ENCODE measurements at places on chromosomes 2 and 18.
A peak's percentile ranks its signal among the peaks of the same experiment; 100 is the strongest.

DNA sequence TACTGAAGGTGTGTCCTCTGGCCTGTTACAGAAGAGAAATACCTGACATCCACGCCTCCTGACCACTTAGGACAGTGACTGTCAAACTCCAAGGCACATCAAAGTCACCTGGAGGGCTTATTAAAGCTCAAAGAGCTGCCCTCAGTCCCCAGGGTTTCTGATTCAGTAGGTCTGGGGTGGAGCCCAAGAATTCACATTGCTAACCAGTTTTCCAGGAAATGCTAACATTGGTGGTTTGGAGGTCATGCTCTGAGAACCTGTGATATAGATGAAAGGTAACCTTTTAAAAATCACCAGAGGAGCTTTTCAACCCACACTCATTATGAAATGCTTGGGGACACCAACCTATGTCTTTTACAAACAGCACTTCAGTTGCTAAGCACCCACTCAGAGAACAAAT, 172.3 kb downstream of the ALK start:
- no peak for DNase-seq

- peak; percentile 65 for DNase-seq
Measured at GRCh38 chr2:27809761-27810241, 38.3 kb downstream of the MRPL33 start.

DNA sequence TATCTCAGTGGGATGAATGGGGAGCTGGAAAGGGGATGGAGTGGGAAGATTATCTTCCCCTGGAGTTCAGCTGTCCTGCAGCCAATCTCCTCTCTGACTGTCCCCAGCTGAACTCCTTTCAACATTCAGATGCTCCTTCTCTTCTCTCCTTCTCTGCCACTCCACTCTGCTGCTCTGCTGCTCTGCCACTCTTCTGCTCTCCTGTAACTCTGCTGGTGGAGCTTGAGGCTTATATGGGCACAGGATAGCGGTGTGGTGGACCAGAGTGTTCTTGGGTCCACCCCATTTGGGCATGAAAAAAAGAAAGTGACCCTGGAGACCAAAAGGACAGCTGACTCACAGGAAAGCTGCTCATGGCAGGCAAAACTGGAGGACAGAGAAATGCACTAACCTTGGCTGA, 26.6 kb downstream of the FAHD2B start:
- no peak for DNase-seq

- no peak for DNase-seq
Measured at GRCh38 chr2:218223046-218223445, 6.1 kb downstream of the ARPC2 start.

DNA sequence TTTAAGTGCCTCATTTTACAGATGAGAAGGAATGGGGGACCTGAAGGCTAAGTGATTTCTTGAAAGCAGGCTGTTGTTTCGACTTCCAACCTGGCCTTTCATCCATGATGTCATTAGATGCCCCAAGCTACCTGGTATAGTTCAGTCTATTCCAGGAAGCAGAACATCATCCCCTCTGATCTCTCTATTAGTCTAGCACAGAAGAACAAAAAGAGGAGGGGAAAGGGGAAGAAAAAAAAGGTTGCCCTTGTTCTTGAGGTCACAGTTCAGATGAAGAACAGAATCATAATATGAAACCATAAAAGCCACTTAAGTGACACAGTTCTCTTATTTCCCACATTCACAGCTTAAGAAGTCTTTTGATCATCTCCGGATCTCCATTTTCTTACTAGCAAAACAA, 386.2 kb upstream of the HNRNPA3 start:
- no peak for DNase-seq

- peak; percentile 20 for DNase-seq
Measured at GRCh38 chr2:187964746-187965145, 326.9 kb upstream of the GULP1 start.

- peak; percentile 45 for DNase-seq
Measured at GRCh38 chr2:55550368-55551102, 31.0 kb downstream of the CFAP36 start.

GRCh38 chr18:41009926-41010325, 945.1 kb upstream of the PIK3C3 start:
- no peak for DNase-seq

GRCh38 chr2:10397297-10397875, 50.7 kb downstream of the ODC1 start:
- no peak for DNase-seq

DNA sequence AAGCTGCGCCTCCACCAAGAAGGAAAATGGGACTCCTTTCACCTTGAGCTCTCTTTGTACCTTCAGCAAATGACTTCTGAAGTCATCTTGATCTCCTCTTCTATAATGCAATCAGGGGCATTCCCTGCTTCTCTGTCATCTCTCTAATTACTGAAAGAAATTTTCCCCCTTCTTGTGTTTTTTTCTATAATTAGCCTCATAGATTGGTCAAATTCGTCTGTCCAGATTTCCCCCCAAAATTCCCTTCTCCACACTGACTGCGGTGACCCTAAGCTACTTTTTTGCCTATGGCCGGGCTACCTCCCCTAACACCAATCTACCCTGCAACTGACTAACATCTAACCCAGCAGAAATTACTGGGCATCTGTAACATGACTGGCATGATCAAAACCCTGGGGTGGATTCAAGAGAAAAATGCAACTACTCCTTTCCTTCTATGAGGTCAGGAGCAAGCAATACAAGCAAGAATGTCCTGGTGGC, 168.6 kb downstream of the BCL2 start:
- no peak for DNase-seq

GRCh38 chr18:24985586-24985985, 366.4 kb downstream of the ZNF521 start:
- DNase-seq, result no peak

DNA sequence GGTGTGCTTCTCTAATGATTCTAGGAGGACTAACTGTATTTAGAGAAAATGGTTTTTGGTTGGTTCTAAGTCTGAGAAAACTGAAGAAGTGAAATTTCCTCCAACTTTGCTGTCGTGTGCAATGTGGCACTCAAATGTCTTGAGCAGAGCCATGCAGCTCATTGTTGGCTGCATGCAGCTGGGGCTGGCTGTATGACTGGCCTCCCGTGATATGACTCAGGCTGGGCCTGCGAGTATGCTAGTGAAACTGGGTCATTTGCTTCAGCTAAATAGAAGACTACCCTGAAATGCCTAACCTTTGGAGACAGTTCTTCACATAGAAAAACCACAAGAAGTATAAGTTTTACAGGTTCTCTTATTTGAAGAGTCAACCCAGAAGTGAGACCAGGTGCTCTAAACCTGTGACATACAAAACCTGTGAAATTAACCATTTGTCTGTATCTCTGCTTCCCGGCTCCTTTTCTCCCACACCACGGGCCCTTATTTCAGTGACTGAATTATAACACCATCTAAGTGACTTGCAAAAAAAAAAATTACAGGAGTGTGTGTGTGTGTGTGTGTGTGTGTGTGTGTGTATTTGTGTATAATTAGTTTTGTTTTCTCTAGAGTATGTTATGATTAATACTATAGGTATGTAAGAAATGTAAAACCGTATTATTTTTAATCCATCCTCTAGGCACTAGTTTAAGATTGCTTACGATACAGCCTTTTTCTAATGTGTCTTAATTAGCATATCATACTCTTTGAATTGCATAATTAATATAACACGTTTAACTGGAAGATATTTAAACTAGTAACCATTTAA, 15.9 kb downstream of the POLI start:
- DNase-seq, result peak; percentile 36

GRCh38 chr2:67515056-67515455, 117.9 kb downstream of the ETAA1 start:
- no peak for DNase-seq

DNA sequence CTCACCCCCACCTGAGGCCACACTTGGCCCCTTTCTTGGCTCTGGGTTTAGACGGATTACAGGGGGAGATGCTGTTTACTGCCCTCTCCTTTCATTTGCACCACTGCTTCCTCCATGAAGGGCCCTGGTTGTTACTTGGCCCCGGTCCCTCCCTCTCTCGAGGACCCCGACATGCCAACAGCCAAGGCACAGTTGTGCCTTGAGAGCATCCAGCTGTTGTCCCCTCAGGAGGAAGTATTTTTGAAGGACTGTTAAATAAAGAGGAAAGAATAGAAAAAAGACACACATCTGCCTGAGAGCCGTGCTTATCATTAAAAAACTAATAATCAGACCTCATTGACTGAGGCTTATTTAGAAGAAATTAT, 44.0 kb downstream of the ITGB1BP1 start:
- no peak for DNase-seq

GRCh38 chr18:11696451-11696850, 7.4 kb downstream of the GNAL start:
- DNase-seq, result no peak

DNA sequence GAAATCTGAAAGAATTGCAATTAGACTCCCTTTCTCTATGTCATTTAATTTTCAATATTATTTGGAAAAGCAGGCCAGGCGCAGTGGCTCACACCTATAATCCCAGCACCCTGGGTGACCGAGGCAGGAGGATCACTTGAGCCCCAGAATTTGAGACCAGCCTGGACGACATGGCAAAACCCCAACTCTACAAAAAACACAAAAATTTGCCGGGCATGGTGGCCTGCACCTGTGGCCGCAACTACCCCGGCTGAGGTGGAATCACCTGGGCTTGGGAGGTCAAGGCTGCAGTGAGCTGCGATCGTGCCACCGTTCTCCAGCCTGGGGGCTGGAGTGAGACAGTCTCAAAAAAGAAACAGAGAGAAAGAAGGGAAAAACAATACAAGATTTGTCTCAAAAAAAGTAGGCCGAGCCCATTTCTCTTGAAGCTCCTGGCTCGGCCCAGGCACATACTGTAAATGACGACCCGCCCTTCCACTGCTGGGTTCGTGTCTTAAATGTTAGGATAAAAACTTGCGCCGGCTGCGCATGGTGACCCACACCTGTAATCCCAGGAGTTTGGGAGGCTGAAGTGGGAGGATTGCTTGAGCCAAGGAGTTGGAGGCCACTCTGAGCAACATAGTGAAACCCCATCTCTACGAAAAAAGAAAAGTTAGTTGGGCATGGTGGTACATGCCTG, 31.1 kb upstream of the GPC1 start:
- no peak for DNase-seq

GRCh38 chr2:19800796-19801195, 101.0 kb downstream of the TTC32 start:
- DNase-seq, result no peak

GRCh38 chr18:63137999-63138435, 181.6 kb downstream of the BCL2 start:
- DNase-seq, result no peak

- DNase-seq, result no peak
Measured at GRCh38 chr2:112109278-112109677, 28.9 kb upstream of the FBLN7 start.

DNA sequence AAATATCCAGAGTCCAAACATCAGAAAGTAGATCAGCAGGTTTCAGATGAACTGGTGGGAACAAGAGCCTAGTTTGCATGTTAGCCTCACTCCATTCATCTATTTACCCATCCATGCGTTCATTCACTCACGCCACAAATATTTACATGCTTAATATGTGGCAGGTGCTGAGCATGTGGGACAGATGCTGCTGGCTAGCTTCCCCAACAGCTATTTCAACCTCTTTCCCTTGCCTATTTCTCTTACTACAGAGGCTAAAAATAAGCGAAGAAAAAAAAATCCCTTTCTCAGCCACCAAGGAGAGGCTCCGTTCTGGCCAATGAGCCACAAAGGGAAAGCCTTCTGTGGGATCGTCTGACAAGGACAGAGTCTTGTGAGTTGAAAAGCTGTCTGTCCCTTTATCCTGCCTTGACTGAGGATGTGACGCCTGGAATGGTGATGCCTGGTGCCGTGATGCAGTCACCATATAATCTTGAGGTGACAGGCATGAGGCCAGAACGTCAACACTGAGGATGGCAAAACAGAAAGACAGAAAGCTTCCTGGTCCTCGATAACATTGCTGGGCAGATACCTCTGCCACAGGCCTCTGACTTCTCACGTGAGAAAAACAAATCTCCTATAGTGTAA, 78.2 kb downstream of the KCTD1 start:
- DNase-seq, result peak; percentile 31

GRCh38 chr2:20625491-20626391, 25.2 kb downstream of the HS1BP3 start:
- no peak for DNase-seq

- DNase-seq, result no peak
Measured at GRCh38 chr2:11998218-11998617, 251.8 kb downstream of the LPIN1 start.

DNA sequence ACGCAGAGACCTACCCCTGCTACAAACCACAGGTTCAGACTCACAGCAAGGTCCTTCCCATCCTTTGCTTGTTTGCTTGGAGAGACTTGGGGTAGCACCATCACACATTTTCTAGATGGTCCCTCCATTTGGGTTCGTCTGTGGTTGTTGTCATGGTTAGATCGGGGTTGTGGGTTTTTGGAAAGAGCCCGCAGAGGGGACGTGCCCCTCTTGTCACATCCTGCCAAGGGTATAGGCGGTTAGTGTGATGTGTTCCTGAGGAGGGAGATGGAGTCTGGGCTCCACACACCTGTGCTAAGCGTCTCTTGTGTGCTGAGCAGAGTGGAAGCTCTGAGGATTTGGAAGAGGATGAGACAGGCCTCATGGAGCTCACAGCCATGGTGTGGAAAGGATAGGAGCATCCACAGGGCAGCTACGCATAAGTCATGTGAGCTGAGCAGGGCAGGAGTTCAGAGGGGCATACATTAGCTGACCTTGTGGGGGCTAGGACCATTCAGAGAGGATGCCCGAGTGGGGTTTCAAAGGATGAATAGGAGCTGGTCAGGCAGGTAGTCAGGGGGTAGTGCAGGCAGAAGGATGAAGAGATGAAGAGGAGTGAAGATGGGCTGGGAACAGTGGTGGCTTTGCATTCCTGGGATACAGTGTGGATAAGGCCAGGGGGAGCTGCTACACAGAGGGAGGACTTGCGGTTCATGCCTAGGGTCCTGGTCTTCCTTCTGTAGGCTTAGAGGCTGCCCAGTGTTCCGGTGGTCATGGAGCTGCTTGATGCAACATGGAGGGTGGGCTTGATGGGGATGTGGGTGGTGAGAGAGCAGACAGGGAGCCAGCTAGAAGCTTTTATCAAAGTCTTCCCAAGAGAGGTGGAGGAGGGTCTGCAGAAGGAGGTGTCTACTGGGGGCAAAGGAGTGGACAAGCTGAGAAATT, 62.9 kb downstream of the ACKR3 start:
- no peak for DNase-seq

- DNase-seq, result no peak
Measured at GRCh38 chr2:221018262-221018661, 553.8 kb downstream of the EPHA4 start.

DNA sequence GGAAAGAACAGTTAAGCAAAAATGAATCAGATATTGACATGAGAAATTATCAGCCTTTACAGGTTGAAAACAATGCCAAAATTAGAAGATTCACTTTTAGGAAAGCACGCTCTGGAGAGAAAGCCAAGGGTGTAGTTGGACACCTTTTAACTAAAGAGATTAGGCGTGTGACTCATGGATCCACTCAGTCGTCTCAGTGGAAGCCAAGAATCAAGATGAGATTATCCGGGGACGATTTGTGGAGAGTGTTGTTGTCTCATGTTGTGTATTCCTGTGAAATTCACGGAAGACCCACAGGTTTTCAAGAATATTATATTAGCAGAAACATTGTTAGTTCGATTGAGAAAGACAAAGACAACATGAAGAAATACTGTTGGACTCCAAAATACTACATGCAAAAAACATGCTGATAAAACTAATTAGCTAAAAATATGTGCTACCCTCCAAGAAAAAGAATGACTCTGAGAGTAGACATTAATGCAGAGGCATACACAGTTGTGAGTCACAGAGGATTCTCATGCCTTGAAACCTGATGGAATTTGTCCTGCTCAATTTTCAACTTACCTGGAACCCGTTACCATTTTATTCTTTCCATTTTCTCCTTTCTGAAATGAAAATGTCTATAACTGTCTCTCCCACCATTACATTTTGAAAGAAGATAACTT, 192.1 kb upstream of the RND3 start:
- no peak for DNase-seq
